ENCODE measurements at places on chromosomes 4 and X.

- DNase-seq: no peak
These were observed 212.9 kb downstream of the FAT4 start for GRCh38 chr4:125527681-125528080.

DNA sequence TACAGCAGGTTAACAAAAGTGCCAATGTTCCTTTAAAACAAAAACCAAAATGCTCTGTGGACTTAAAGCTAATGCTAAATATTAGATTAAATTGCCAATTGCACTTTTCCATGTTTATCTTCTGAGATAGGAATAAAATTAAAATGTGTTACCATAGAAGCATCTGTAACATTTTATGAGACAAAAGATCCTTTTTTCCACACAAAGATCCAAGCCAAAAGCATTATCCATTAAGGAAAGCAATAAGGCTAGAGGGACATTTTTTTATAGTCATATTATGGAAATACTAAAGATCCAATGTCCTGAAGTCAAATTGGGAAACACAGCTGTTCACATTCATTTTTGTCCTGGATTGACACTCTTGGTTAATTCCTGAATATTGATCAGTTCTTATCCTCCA, 73.6 kb downstream of the PALLD start:
- DNase-seq: no peak

- DNase-seq: no peak
These were observed 460.7 kb upstream of the SMIM31 start for GRCh38 chr4:164293203-164293602.

GRCh38 chrX:111133389-111133788, 37.4 kb downstream of the PAK3 start:
- no peak for DNase-seq

GRCh38 chrX:153952373-153953026, 8.1 kb upstream of the RENBP start:
- no peak for DNase-seq

- no peak for DNase-seq
These were observed 245.8 kb upstream of the SMIM31 start for GRCh38 chr4:164508097-164508496.

DNA sequence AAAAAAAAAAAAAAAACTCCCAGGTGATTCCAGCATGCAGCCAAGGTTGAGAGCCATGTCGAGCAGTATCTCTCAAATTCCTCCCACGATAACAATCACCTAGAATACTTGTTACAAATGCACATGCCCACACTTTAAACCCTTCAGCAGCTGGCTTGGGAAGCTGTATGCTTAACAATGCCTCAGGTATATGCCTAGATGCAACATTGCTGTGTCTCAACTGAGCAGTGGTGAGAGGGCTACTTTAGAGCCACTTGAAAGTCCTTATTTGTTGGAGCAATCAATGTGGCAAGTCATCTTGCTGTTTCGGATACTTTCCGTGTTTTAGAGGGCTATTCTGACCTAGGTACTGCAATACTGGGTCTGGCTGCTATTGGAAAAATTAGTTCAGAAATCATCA, 487.4 kb downstream of the INPP4B start:
- no peak for DNase-seq

Measured in OCI-LY7 (cell line).